ENCODE measurements at places on chromosomes 3 and 15. TPM values are rescaled to one million over a fixed set of nuclear protein-coding genes. Genes with fewer than 3 reads are reported as not detected.

GRCh38 chr3:24944805-24945520 lies 450.3 kb upstream of the THRB start:
- H3K27ac ChIP-seq: peak overlapping the region; percentile 81
- DNase-seq: no peak
- H3K36me3 ChIP-seq: peaks cover 9% of the 10 kb centered on the region
- H3K4me1 ChIP-seq: peaks cover 23% of the 10 kb centered on the region
- no peak overlapping the region for H3K4me3 ChIP-seq
- H3K27me3 ChIP-seq: no peaks in the 10 kb centered on the region

DNA sequence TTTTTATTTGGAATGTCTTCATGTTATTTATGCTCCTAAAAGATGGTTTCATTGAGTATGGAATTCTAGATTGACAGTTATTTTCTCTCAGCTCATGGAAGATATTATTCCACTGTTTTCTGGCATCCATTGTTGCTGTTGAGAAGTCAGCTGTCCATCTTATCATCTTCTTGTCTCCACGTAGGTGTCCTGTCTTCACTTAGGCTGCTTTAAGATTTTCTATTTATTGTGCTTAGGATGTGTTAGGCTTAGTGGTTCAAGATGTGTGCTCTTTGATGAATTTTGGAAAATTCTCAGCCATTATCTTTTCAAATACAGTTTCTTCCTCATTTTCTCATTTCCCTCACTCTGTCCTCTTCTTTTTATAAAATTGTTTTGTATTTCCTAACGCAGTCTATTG lies 52.0 kb downstream of the SNRK start:
- no peaks in the 10 kb centered on the region for H3K4me1 ChIP-seq
- peaks cover 67% of the 10 kb centered on the region for H3K36me3 ChIP-seq
- H3K4me3 ChIP-seq: no peak overlapping the region
- H3K27me3 ChIP-seq: no peaks in the 10 kb centered on the region
- DNase-seq: no peak

GRCh38 chr3:155385896-155386625 lies 92.6 kb upstream of the STRIT1 start:
- peaks cover under 1% of the 10 kb centered on the region for H3K4me1 ChIP-seq
- no peaks in the 10 kb centered on the region for H3K36me3 ChIP-seq
- H3K27me3 ChIP-seq: peaks cover 10% of the 10 kb centered on the region
- no peak overlapping the region for H3K27ac ChIP-seq

- no peak for DNase-seq
- H3K27me3 ChIP-seq: no peaks in the 10 kb centered on the region
- H3K4me3 ChIP-seq: no peak overlapping the region
- H3K36me3 ChIP-seq: no peaks in the 10 kb centered on the region
- H3K4me1 ChIP-seq: no peaks in the 10 kb centered on the region
Observed at GRCh38 chr3:88542916-88543315, 393.2 kb downstream of the C3orf38 start.

PIGZ gene
- total RNA-seq: 0.91 TPM

TM4SF4 gene
- 0.34 TPM for total RNA-seq

- no peak overlapping the region for H3K4me3 ChIP-seq
- H3K27me3 ChIP-seq: no peaks in the 10 kb centered on the region
- H3K36me3 ChIP-seq: peaks cover 3% of the 10 kb centered on the region
- peaks cover 14% of the 10 kb centered on the region for H3K4me1 ChIP-seq
- no peak for DNase-seq
Observed at GRCh38 chr3:81749265-81749664, 12.2 kb downstream of the GBE1 start.

DNA sequence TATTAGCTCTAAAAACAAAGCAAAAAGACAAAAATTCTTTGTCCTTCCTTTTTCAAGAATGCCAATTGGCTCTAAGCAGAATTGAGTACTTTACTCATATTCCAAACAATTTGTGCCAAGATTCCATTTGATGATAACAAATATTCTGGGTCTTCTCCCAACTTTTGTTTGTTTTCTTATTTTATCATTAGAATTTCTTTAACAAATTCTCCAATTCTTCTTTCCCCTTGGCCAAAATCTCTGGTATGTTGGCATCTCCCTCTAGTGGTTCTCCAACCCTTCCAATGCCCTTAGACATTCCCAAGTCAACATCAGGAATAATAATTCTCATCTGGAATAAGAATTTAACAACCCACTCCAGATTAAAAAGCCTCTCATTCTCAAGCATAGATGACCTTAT lies 5.3 kb downstream of the CPOX start:
- peaks cover 20% of the 10 kb centered on the region for H3K36me3 ChIP-seq
- no peak overlapping the region for H3K4me3 ChIP-seq
- H3K27ac ChIP-seq: no peak overlapping the region
- peaks cover 15% of the 10 kb centered on the region for H3K4me1 ChIP-seq
- no peak for DNase-seq
- H3K27me3 ChIP-seq: no peaks in the 10 kb centered on the region

SAMD7 gene
- not detected for total RNA-seq
